ENCODE measurements at places on chromosomes 1 and 21. TPM values are rescaled to one million over a fixed set of nuclear protein-coding genes. Genes with fewer than 3 reads are reported as not detected.

TMEM167B gene
- total RNA-seq, result 5.3 TPM

KRTAP13-4 gene
- not detected for total RNA-seq

ENAH gene
- 28.8 TPM for total RNA-seq

DMBX1 gene
- total RNA-seq, result not detected

DNA sequence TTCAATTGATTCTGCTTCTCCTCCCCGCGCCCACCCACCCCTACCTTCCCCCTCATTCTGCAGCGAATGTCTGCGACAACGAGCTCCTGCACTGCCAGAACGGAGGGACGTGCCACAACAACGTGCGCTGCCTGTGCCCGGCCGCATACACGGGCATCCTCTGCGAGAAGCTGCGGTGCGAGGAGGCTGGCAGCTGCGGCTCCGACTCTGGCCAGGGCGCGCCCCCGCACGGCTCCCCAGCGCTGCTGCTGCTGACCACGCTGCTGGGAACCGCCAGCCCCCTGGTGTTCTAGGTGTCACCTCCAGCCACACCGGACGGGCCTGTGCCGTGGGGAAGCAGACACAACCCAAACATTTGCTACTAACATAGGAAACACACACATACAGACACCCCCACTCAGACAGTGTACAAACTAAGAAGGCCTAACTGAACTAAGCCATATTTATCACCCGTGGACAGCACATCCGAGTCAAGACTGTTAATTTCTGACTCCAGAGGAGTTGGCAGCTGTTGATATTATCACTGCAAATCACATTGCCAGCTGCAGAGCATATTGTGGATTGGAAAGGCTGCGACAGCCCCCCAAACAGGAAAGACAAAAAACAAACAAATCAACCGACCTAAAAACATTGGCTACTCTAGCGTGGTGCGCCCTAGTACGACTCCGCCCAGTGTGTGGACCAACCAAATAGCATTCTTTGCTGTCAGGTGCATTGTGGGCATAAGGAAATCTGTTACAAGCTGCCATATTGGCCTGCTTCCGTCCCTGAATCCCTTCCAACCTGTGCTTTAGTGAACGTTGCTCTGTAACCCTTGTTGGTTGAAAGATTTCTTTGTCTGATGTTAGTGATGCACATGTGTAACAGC is 339.9 kb downstream of the NTNG1 start:
- peak; percentile 12 for DNase-seq
- H3K4me1 ChIP-seq, result no peaks in the 10 kb centered on the region
- no peaks in the 10 kb centered on the region for H3K27me3 ChIP-seq
- H3K4me3 ChIP-seq, result no peak overlapping the region

ACTA1 gene
- total RNA-seq, result not detected

GRCh38 chr1:240999826-241000225 is 357.2 kb downstream of the RGS7 start:
- H3K4me3 ChIP-seq, result no peak overlapping the region
- no peaks in the 10 kb centered on the region for H3K36me3 ChIP-seq
- no peak overlapping the region for H3K27ac ChIP-seq
- DNase-seq, result no peak

GRCh38 chr1:50920409-50920808 is 39.7 kb downstream of the FAF1 start:
- no peak overlapping the region for H3K27ac ChIP-seq
- no peaks in the 10 kb centered on the region for H3K4me1 ChIP-seq
- no peak overlapping the region for H3K4me3 ChIP-seq
- no peaks in the 10 kb centered on the region for H3K36me3 ChIP-seq
- no peaks in the 10 kb centered on the region for H3K27me3 ChIP-seq
- DNase-seq, result no peak

DNA sequence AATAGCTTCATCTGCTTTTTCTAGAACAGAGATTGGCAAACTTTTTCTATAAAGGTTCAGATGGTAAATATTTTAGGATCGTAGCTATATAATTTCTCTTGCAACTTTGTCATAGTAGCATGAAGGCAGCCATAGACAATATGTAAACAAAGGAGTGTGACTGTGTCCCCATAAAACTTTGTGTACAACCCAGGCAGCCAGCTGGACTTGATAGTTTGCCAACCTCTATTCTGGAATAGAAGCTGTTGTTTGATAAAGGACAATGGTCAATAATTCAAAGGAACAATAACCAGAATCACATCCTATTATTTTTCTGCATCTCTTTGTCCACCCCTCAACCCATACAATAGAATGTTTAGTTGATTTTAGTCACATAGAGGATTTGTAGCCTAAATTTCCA is 286.7 kb downstream of the LMX1A start:
- no peaks in the 10 kb centered on the region for H3K36me3 ChIP-seq
- no peaks in the 10 kb centered on the region for H3K4me1 ChIP-seq
- no peak for DNase-seq
- H3K4me3 ChIP-seq, result no peak overlapping the region
- H3K27ac ChIP-seq, result no peak overlapping the region
- no peaks in the 10 kb centered on the region for H3K27me3 ChIP-seq

DNA sequence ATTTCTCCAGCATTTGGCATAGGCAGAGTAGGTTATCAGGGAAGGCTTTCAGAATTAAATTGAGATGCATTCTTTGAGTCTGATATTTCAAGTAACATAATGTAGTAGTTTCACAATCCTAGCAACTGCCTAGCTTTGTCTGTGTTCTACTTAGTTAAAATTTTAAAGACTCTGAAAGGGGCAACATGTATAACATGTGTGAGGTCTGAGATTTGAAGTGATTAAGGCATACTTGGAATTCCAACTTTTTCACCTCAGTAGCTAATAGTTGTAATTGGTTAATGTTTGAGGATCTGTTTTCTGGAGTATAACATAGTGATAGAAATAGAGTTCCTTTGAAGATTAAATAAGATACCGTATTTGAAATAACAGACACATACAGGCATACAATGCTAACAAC is 335.2 kb upstream of the BEND5 start:
- no peak overlapping the region for H3K4me3 ChIP-seq
- H3K27me3 ChIP-seq, result no peaks in the 10 kb centered on the region
- DNase-seq, result no peak
- no peak overlapping the region for H3K27ac ChIP-seq

GRCh38 chr1:74486036-74486435 is 26.4 kb downstream of the LRRC53 start:
- no peak overlapping the region for H3K27ac ChIP-seq
- no peak overlapping the region for H3K4me3 ChIP-seq
- no peaks in the 10 kb centered on the region for H3K4me1 ChIP-seq
- no peaks in the 10 kb centered on the region for H3K27me3 ChIP-seq

GRCh38 chr1:152313319-152313801 is 11.7 kb downstream of the FLG start:
- DNase-seq, result no peak
- no peaks in the 10 kb centered on the region for H3K36me3 ChIP-seq
- no peaks in the 10 kb centered on the region for H3K27me3 ChIP-seq
- H3K4me3 ChIP-seq, result no peak overlapping the region
- no peaks in the 10 kb centered on the region for H3K4me1 ChIP-seq
- H3K27ac ChIP-seq, result no peak overlapping the region

HPCA gene
- total RNA-seq, result not detected

GRCh38 chr1:160168016-160168415 is 16.6 kb downstream of the ATP1A4 start:
- no peaks in the 10 kb centered on the region for H3K27me3 ChIP-seq
- H3K36me3 ChIP-seq, result no peaks in the 10 kb centered on the region
- DNase-seq, result no peak

- H3K4me3 ChIP-seq, result no peak overlapping the region
- no peaks in the 10 kb centered on the region for H3K27me3 ChIP-seq
- no peak for DNase-seq
- H3K4me1 ChIP-seq, result peaks cover 25% of the 10 kb centered on the region
- H3K27ac ChIP-seq, result peak overlapping the region; percentile 19
- no peaks in the 10 kb centered on the region for H3K36me3 ChIP-seq
Measured at GRCh38 chr1:59857679-59858354, 43.1 kb downstream of the HOOK1 start.

GRCh38 chr1:98048751-98049325 is 128.0 kb upstream of the DPYD start:
- H3K27me3 ChIP-seq, result peaks cover 46% of the 10 kb centered on the region
- H3K4me3 ChIP-seq, result no peak overlapping the region
- no peak for DNase-seq
- no peak overlapping the region for H3K27ac ChIP-seq
- H3K36me3 ChIP-seq, result no peaks in the 10 kb centered on the region

GPR25 gene
- not detected for total RNA-seq

DNA sequence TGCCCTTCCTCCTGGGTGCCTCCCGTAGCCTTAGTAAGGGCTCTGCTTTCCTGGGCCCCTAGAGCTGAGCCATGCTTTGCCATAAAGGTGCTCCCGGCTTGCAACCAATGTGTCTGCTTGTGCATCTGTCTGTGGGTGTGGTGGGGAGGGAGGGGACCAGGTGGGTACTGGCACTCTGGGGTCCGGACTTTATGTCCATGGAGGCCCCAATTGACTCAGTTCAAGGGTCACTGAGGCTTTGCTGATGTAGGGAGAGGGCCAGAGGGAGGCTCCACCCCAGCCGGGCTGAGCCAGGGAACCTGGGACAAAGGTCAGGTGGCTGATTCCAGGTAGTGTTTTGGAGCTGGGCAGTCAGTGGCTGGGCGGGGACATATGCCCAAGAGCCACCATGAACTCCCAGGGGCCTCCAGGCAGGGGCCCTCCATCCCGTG is 15.0 kb downstream of the TNFRSF25 start:
- peaks cover 32% of the 10 kb centered on the region for H3K4me1 ChIP-seq
- no peak overlapping the region for H3K27ac ChIP-seq
- no peaks in the 10 kb centered on the region for H3K36me3 ChIP-seq
- H3K27me3 ChIP-seq, result no peaks in the 10 kb centered on the region
- no peak overlapping the region for H3K4me3 ChIP-seq

TCEA3 gene
- 110 TPM for total RNA-seq

GRCh38 chr1:43919906-43920305 is 13.7 kb upstream of the ARTN start:
- H3K36me3 ChIP-seq, result no peaks in the 10 kb centered on the region
- H3K4me3 ChIP-seq, result no peak overlapping the region
- no peak overlapping the region for H3K27ac ChIP-seq
- no peak for DNase-seq
- H3K27me3 ChIP-seq, result no peaks in the 10 kb centered on the region

DNA sequence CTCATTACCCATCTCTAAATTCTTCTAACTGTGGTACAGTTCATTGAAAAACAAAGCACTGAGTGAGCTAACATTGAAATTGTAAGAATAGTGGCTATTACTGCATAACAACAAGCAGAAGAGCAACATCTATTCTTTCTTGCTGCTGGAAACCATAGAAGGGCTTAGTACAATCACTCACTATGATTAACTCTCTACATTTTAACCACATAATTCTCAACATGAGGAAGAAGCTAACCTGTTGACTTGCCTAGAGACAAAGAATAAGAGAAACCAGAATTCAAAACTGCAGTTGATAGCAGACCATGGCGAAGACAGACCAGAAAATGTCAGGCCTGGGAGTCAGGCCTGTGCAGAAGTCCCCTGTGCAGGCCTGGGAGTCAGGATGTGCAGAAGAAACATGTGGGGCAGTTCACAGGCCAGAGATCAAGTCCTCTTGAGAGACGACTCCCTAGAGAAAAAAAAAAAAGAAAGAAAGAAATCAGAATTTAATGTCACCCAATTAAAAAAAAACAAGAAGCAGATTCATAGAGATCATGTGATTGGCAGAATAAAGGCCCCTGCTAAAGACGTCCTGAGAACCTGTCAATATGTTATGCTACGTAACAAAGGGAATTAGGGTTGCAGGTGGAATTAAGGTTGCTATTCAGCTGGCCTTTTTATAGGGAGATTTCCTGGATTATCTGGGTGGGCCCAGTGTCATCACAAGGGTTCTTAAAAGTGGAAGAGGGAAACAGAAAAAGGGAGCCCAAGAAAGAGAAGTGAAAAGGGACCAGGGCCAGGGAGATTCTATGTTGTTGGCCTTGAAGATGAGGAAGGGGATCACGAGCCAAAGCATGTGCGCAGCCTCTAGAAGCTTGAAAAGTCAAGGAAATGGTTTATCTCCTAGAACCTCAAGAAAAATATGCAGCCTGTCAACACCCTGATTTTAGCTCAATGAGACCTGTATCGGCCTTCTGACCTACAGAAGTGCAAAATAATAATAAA is 94.9 kb downstream of the MRPL39 start:
- H3K27me3 ChIP-seq, result no peaks in the 10 kb centered on the region
- no peak overlapping the region for H3K4me3 ChIP-seq
- H3K27ac ChIP-seq, result no peak overlapping the region
- DNase-seq, result no peak
- H3K36me3 ChIP-seq, result no peaks in the 10 kb centered on the region
